CD4-positive, alpha-beta memory T cell (primary cell): ENCODE measurements at places on chromosomes 6 and 20. TPM values are rescaled to one million over a fixed set of nuclear protein-coding genes. Genes with fewer than 3 reads are reported as not detected.

The PRR18 gene
- polyA plus RNA-seq = not detected

The MYMX gene
- not detected for polyA plus RNA-seq

The CST8 gene
- not detected for polyA plus RNA-seq

GRCh38 chr20:49559411-49560081, 8.4 kb downstream of the PTGIS start:
- H3K4me1 ChIP-seq = no peaks in the 10 kb centered on the region
- H3K27ac ChIP-seq = no peak overlapping the region
- DNase-seq = no peak
- no peak overlapping the region for H3K4me3 ChIP-seq

DNA sequence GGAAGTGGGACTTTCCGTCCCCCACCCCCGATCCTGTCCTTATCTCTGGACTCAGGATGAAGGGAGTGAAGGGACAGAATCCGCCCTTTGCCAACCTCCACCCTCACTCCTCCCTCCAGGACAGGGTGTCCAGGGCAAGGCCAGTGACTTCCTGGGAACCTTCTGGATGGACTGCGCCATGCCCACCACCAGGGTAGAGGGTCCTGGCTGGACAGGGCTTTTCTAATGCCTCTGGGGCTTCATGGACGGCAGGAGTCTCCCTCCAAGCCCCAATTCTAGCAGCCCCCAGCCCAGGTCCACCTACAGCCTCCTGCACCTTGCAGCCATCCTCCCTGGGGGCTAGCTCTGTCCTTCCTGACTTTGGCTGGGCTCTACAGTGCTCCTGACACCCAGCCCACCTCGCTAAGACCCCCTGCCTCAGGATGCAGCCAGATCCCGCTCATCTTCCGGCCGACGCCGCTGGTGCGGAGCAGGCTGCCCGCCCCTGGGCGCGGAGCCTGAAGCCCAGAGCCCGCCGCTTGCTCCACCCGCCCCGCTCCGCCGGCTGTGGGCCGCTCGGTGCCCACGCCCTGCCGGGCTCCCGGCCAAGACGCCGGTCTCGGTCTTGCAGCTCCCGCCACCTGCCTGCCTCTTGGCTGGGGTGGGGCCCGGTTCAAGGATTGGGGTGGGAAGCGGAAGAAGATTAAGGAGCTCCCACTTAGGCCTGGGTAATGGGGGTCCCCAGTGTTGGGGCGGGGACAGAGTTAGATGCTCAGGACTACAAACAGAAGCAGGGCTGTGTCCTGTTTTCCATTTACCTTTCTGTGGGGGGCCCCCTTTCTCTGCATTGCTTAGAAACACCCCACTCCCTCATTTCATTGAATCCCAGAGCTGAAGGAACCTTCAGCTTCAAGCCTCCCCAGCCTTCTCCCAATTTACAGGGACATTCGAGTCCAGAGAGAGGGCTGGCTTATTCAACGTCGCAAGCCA, 72.8 kb downstream of the MDGA1 start:
- no peaks in the 10 kb centered on the region for H3K27me3 ChIP-seq
- peak; percentile 20 for DNase-seq
- H3K4me1 ChIP-seq = peaks cover 39% of the 10 kb centered on the region
- H3K36me3 ChIP-seq = no peaks in the 10 kb centered on the region

DNA sequence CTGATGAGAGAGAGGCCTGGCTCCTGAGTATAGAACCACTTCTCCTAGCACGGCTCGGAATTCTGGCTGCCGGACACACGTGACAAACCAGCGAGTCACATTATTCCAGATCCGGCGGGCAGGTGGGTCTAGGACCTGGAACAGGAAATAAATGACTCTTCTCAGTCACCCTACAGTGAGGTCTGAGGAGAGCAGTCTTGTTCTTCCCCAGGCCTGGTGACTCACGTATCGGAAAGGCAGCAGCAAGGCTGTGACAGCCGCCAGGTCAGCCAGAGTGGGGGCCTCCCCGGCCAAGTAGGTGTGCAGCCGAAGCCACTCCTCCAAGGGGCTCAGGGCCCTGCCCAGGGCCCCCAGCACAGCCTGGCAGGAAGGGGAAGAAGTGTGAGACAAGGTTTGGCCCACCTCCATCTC, 2.8 kb downstream of the VARS1 start:
- no peaks in the 10 kb centered on the region for H3K27me3 ChIP-seq
- peaks cover 45% of the 10 kb centered on the region for H3K4me1 ChIP-seq

- no peak overlapping the region for H3K27ac ChIP-seq
- H3K27me3 ChIP-seq = no peaks in the 10 kb centered on the region
- H3K4me3 ChIP-seq = no peak overlapping the region
- no peaks in the 10 kb centered on the region for H3K4me1 ChIP-seq
Measured at GRCh38 chr6:124742971-124743370, 219.3 kb upstream of the RNF217 start.
